Vagina (tissue), 2 donors: ENCODE measurements at places on chromosomes 12 and 14.

DNA sequence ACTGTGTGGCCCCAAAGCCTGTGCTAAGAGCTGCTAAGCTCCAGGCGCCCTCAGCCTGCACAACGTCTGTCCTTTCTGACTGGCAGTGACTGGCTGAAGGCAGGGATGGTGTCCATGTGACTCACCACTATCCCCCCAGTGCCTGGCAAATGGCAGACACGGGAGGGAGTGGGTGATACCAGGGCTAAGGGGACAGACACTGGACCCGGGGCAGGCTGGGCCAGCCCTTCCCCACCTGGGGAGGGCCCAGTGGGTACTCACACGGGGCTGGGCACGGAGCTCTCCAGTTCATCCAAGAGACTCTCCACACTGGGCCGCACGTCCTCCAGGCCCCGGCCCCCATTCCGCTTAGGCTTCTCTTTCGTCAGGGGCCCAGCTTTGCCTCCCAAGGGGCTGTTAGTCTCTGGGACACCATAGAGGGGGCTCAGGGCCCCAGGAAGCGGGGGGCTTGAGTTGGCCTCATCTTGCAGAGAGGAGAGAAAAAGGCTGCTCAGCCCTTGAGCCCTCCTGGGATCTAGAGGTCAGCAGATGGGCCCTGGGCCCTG lies 21.4 kb upstream of the RPLP0 start:
- no peak for DNase-seq

GRCh38 chr12:67002720-67003119 lies 266.4 kb upstream of the CAND1 start:
- no peak for DNase-seq

DNA sequence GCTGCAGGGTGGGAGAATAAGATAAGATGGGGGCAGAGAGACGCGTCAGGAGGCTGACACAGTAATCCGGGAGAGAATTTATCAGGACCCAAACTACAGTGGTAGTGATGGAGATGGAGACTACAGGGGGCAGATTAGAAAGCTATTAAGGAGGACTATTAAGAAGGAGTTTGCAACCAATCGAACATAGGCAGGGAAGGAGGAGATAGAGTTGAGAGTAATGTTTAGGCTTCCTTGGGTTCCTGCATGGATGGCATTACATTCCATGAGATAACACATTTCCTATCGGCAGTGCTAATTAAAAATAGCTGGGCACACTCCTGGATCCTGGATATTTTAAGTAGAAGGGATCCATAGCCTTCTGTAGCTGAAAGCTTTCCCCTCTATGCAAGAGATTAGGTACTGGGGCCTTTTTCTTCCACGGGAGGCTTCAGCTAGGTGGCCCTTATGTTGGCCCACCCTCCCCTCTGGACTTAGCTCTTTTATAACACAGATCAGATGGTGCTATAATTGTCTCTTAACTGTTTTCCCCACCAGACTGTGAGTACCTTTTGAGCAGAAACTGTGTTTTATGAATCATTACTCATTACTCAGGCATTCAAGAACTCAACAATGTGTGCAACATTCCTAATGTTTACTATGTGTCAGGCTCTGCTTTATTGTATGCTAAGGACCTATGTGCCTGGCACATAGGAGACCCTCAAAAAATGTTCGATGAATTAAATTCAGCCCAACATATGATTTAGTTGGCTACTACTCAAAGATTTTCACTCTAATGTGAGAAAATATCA lies 113.0 kb downstream of the RMST start:
- no peak for DNase-seq

DNA sequence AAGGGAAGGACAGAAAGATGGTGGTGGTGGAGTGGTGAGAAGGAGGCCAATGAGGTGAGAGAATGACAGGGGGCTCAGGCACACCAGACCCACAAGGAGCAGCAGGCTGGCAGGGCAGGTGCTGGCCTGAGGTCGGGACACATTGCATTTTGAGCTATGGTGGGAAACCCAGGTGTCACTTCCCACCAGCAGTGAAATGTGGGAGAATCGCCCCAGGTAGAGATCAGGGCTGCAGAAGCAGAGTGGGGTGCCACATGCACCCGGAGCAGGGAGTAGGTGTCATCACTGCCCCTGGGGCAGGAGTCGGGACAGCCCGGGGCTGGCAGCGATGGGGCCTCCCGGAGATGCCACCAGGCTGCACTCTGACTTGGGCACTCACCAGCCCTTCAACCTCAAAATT lies 315.8 kb downstream of the BCL11B start:
- DNase-seq = peak; percentile 43

DNA sequence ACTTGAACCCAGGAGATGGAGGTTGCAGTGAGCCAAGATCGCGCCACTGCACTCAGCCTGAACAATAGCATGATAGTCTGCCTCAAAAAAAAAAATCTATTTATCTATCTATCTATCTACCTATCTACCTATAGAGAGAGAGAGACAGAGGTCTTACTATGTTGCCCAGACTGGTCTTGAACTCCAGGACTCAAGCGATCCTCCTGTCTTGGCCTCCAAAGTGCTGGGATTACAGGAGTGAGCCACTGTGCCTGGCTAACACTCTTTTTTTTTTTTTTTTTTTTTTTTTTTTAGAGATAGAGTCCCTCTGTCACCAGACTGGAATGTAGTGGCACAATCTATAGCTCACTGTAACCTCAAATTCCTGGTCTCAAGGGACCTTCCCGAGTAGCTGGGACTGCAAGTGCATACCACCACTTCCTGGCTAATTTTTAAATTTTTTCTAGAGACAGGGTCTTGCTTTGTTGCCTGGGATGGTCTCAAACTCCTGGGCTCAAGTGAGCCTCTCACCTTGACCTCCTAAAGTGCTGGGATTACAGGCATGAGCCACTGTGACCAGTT lies 1.9 kb downstream of the FAM186A start:
- DNase-seq = no peak

DNA sequence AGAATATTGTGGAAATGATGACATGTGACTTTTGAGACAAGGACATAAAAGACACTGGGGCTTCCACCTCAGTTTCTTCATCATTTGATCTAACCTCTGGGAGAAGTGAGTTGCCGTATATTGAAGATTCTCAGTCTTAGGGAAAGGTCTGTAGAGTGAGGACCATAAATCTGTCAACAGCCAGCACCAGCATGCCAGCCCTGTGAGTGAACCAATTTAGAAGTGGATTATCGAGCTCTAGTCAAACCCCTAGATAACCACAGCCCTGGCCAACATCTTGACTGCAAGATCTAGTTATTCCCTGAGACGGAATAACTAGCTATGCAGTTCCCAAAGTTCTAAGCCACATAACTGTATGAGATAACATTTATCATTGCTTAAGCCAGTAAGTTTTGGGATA lies 108.8 kb upstream of the PTPRR start:
- DNase-seq = no peak

DNA sequence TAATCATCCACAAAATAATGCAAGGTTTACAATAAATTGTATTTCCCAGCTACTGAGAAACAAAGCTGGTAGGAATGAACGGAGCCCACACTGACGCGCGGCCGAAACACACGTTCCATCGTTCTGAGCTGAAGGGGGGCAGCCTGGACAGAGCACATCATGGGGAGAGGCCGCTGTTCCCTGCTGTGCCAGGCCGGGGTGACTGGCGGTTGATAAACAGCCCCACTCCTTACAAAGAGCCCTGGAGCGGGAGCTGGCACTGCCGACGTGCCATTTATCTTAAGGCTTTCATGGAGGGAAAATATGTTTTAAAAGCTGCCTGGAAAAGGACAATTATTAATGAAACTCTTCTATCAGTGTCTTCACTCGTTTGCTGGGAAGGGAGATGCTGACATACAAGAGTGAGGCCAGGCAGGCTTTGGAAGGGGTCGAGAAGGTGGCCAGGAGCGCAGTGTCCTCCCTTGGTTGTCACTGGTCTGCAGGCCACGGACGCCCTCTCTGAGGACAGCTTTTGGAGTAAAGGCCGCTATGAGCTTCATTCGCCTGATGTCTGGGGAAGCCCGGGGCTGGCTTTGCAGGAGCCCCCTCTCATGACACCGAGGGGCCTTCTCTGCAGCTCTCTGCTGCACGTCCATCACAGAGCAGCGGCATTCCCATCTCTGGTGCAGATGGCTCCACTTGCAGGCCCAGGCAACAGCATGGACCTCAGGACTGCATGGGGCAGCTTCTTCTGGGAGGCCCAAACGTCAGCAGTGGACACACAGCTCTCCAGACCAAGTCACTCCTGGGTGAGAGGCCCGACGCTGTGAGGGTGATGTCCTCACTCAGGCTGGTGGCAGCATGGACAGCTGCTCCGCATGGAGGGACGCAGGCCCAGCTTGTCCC lies 355.3 kb upstream of the SFSWAP start:
- DNase-seq = no peak

- DNase-seq = no peak
Observed at GRCh38 chr12:115946867-115947695, 330.4 kb downstream of the MED13L start.

GRCh38 chr12:64824500-64825142 lies at the start of gene TBC1D30:
Gene TBC1D30 (plus strand): TSS chr12:64824647. CDS start chr12:64824880, 233 bp downstream.
- DNase-seq = no peak

DNA sequence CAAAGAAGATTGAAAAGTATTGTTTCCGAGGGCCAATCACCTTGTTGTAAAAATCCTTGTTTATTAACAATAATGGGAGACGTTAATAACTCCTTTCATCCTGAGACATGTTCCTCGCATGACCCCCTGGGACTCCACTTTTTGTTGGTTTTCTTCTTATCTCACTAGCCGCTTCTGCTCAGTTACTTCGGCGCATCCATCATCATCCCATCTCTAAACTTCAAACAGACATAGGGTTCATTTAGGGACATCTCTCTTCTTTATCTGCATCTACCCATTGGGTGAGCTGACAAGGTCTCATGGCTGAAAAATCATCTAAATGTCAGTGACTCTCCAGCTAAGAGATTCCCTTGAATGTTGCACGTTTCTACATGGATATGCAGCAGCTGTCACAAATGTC lies 252.2 kb downstream of the ANO2 start:
- DNase-seq = no peak

DNA sequence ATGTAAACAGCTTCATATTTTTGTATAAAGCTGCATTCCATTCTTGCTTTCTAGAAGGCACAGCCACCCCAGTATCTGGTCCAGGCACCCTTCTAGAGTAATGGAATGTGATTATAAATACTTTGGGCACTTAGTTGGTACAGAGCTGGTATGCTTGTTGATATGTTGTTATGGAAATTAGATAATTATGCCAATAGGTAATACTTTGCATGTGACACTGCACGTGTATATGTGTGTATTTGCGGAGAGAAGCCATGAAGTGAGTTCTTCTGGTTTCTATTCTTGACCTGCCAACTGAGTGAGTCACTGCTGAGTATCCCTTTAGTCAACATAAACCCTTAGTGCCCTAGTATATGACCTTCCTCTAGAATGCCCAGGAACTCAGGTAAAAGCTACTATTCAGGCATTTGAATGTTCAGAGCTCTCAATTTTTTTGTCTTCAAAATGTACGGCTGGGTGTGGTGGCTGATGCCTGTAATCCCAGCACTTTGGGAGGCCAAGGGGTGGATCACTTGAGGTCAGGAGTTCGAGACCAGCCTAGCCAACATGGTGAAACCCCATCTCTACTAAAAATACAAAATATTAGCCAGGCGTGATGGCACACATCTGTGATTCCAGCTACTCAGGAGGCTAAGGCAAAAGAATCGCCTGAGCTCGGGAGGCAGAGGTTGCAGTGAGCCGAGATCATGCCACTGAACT lies 6.2 kb upstream of the TCP11L2 start:
- DNase-seq = no peak

GRCh38 chr12:133106253-133106652 lies 23.8 kb downstream of the ZNF891 start:
- DNase-seq = no peak

DNA sequence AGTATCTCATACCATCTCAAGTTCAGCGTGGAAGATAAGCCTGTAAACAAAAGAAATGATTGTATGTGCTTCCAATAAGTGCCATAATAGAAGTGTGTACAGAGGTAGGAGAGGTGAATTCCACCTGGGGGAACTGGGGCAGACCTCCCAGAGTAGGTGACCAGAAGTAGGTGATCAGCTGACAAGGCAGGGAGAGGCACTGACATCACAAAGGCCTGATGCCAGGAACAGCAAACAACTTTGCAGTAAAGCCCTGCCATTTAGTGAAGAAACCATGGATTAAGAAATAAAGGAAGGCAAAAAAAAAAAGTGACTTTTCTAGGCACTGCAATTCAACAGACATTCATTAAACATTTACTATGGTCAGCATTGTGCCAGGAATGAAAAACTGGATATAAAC lies 31.1 kb downstream of the NR1H4 start:
- DNase-seq = no peak

DNA sequence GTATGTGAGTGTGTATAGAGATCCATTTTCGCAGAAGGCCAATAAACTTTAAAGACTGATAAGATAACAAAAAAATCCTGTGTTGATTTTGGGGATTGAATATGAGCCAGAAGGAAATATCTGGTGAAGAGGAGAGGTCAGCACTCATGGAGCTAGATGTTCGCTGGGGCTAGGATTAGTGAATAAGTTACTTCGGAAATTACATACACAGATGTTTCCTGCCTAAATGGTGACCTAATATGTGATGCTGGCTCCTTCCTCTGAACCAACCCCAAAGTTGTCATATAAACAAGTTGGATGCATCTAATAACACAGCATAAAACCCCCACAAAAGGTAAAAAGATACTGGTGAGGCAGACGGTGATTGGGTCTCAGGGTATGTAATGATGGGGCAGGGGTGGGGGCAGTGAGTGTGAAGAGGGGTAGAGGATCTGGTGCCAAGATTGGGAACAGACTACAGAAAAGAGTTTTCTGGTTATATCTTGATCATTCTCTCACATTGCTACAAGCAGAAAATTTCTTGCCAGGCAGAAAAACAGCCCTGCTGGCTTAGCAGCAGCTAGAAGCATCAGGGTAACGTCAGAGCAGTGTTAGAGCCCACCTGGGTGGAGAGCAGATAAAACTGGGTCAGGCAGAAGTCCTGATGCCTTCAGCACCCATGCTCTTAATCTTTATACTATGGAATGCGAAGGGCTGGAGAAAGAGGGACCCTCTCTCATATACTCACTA lies 140.4 kb upstream of the GZMB start:
- no peak for DNase-seq

DNA sequence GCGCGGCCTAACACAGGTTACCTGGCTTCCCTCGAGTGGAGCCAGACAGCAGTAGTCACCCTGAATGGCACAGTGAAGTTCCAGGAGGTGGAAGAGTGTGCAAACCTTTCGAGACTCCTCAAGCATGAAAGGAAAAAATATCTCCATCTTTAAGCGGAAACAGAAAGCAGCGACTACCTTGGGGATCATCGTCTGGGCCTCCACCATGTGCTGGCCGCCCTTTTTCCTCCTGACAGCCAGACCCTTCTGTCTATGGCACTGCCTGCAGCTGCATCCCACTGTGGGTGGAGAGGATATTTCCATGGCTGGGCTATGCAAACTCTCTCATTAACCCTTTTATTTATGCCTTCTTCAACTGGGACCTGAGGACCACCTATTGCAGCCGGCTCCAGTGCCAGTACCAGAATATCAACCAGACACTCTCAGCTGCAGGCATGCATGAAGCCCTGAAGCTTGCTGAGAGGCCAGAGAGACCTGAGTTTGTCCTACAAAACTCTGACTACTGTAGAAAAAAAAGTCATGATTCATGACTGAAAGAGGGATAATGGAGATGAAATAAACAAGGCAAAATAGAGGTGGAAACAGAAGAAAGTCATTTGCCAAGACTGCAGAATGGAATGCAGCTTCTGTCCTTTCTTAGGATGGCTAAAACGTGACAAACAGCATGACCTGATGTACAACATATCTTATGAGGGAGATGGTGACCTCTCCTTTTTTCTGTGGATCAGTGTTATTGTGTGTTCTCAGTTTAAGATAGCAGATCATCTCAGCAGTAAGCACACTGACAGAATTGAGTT lies 2.4 kb upstream of the HEBP1 start:
- no peak for DNase-seq

- DNase-seq = no peak
Observed at GRCh38 chr14:81430235-81430634, 30.1 kb upstream of the STON2 start.
